ENCODE measurements at places on chromosomes 2 and 18. TPM values are rescaled to one million over a fixed set of nuclear protein-coding genes. Genes with fewer than 3 reads are reported as not detected.

Gene GPAT2
- total RNA-seq = 1.3 TPM

Gene CNTNAP5
- not detected for total RNA-seq

Gene TMEM37
- total RNA-seq = not detected

Gene VWA3B
- not detected for total RNA-seq

Gene GPR39
- total RNA-seq = not detected

Gene RNF125
- 57.0 TPM for total RNA-seq

Gene MAP3K19
- total RNA-seq = not detected

Gene RGPD4
- total RNA-seq = 0.10 TPM

Gene RAMP1
- 2.1 TPM for total RNA-seq

Gene CD226
- total RNA-seq = 64.1 TPM

Gene FTCDNL1
- 1.7 TPM for total RNA-seq

Gene POTEC
- total RNA-seq = not detected

Gene PARD3B
- total RNA-seq = 0.94 TPM

Gene RAPH1
- 2.8 TPM for total RNA-seq

Gene AMER3
- not detected for total RNA-seq

Gene OTOS
- total RNA-seq = not detected

Gene MDH1
- total RNA-seq = 90.6 TPM

Gene MAL
- total RNA-seq = 30.4 TPM

Gene UGT1A10
- not detected for total RNA-seq

Gene POU3F3
- not detected for total RNA-seq

Gene INPP5D
- total RNA-seq = 122 TPM

Gene STARD6
- not detected for total RNA-seq

Gene TEX51
- not detected for total RNA-seq

Gene CLEC4F
- 0.21 TPM for total RNA-seq

Gene NYAP2
- total RNA-seq = 0.10 TPM

Gene COMMD1
- 24.1 TPM for total RNA-seq

Gene IL36B
- total RNA-seq = not detected

Gene DSG4
- total RNA-seq = not detected

Gene LONRF2
- total RNA-seq = 0.10 TPM

Gene FABP1
- not detected for total RNA-seq

Gene DYNAP
- total RNA-seq = not detected

Gene CABLES1
- 0.10 TPM for total RNA-seq

Gene TEKT4
- total RNA-seq = not detected

Gene TTN
- 47.6 TPM for total RNA-seq

Gene TSGA10
- total RNA-seq = 14.7 TPM

Gene DSC2
- total RNA-seq = 8.1 TPM

Gene CYP1B1
- 7.9 TPM for total RNA-seq

Gene LTBP1
- 13.6 TPM for total RNA-seq

Gene POTEF
- not detected for total RNA-seq

Gene ANKRD30BL
- not detected for total RNA-seq

Gene DNAJC5G
- total RNA-seq = not detected

Gene DPYSL5
- total RNA-seq = not detected

Gene MPP4
- total RNA-seq = under 0.01 TPM

Gene EGR4
- 0.52 TPM for total RNA-seq

Gene DES
- 1.3 TPM for total RNA-seq

Gene ZNF519
- 6.9 TPM for total RNA-seq

Gene SLC23A3
- total RNA-seq = 0.31 TPM

Gene CPO
- 0.21 TPM for total RNA-seq

Gene SCTR
- total RNA-seq = not detected

Gene SSB
- 93.2 TPM for total RNA-seq

Gene RUFY4
- total RNA-seq = 1.0 TPM

Gene C2orf74
- 3.8 TPM for total RNA-seq

Gene IMPA2
- total RNA-seq = 25.1 TPM

Gene IL1RN
- total RNA-seq = 203 TPM

Gene RNU2-63P
- not detected for total RNA-seq

Gene HOXD3
- total RNA-seq = not detected

Gene ARL6IP6
- total RNA-seq = 19.4 TPM

Gene IL1A
- total RNA-seq = 23.4 TPM
